Fibroblast of the aortic adventitia (primary cell): ENCODE measurements at places on chromosomes 12 and 14.

DNA sequence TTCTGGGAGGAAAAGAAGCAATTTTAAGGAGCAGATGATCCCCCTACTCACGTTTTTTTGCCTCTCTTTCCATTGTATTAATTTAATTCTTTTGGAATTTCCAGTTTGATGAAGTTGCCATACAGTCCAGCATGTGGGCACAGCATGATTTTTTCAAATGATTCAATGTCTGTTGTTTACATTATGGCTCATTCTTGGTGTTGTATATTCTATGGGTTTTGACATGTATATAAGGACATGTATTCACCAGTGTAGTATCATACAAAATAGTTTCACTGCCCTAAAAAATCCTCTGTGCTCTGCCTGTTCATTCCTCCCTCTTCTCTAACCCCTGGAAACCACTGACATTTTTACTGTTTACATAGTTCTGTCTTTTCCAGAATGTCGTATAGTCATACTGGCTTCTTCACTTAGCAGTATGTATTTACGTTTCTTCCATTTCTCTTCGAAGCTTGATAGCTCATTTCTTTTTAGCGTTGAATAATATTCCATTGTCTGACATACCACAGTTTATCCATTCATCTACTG lies 13.3 kb upstream of the KLHDC2 start:
- no peak for DNase-seq

- DNase-seq = peak; percentile 40
These were observed 169.0 kb upstream of the EEA1 start for GRCh38 chr12:93098077-93098476.

GRCh38 chr14:66381755-66382154 lies 104.4 kb upstream of the CCDC196 start:
- DNase-seq = no peak

DNA sequence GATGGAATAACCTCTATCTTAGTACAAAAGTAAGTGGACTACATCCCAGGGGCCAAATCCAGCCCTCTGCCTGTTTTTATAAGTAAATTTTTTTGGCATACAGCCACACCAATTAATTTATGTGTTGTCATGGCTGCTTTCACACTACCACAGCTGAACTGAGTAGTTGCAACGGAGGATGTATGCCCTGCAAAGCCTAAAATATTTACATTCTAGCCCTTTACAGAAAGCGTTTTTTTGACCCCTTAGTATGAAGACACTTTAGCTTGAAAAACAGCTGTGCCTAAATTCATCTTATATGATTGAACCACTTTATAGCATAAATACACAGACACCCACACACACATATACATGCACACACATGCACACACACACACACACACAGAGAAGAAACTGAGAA lies 501.6 kb downstream of the EGLN3 start:
- DNase-seq = no peak
